Activated CD4-positive, alpha-beta memory T cell treated with anti-CD3 and anti-CD28 coated beads for 36 hours (primary cell): ENCODE measurements at places on chromosomes 4 and X. TPM values are rescaled to one million over a fixed set of nuclear protein-coding genes. Genes with fewer than 3 reads are reported as not detected.

DMP1 gene
- not detected for total RNA-seq

PNMA5 gene
- 0.10 TPM for total RNA-seq

CSAG2 gene
- total RNA-seq, result 0.88 TPM

CD40LG gene
- 155 TPM for total RNA-seq

MAGEA2B gene
- not detected for total RNA-seq

PAGE1 gene
- not detected for total RNA-seq

MSX1 gene
- not detected for total RNA-seq

MTMR8 gene
- total RNA-seq, result 5.8 TPM

DUX4 gene
- total RNA-seq, result not detected

SSX2B gene
- total RNA-seq, result not detected

RHOXF1 gene
- total RNA-seq, result not detected

SPANXA1 gene
- total RNA-seq, result not detected

HTN3 gene
- total RNA-seq, result not detected

ZNF41 gene
- 8.7 TPM for total RNA-seq

XAGE1B gene
- not detected for total RNA-seq

SPANXD gene
- not detected for total RNA-seq

CDX4 gene
- not detected for total RNA-seq

CDS1 gene
- 0.24 TPM for total RNA-seq

PTCHD1 gene
- not detected for total RNA-seq

TMSB15A gene
- 0.70 TPM for total RNA-seq

CCDC110 gene
- total RNA-seq, result 0.26 TPM

TIGD4 gene
- 0.15 TPM for total RNA-seq

SLC9B1 gene
- 2.4 TPM for total RNA-seq

ARX gene
- not detected for total RNA-seq

PGAM4 gene
- total RNA-seq, result 1.9 TPM

FAM156B gene
- 13.0 TPM for total RNA-seq

APLN gene
- total RNA-seq, result 0.36 TPM

FREM3 gene
- total RNA-seq, result not detected

UGT8 gene
- total RNA-seq, result 0.40 TPM

CPE gene
- total RNA-seq, result not detected

SASH3 gene
- 133 TPM for total RNA-seq

ASB9 gene
- total RNA-seq, result 0.43 TPM

EMCN gene
- total RNA-seq, result not detected

CSAG1 gene
- total RNA-seq, result not detected

CITED1 gene
- total RNA-seq, result not detected

MID1 gene
- total RNA-seq, result 0.27 TPM

HDAC8 gene
- 19.7 TPM for total RNA-seq

CTAG1B gene
- total RNA-seq, result not detected

F11 gene
- not detected for total RNA-seq

SLC10A3 gene
- total RNA-seq, result 16.1 TPM

MAGEA10 gene
- total RNA-seq, result not detected

FAM149A gene
- 0.46 TPM for total RNA-seq

C4orf51 gene
- not detected for total RNA-seq

FHDC1 gene
- total RNA-seq, result 0.07 TPM

RPL34 gene
- total RNA-seq, result 1,653 TPM

ITIH6 gene
- total RNA-seq, result not detected

ARHGAP24 gene
- not detected for total RNA-seq

UGT2B7 gene
- total RNA-seq, result not detected

TXK gene
- total RNA-seq, result 16.5 TPM

INTS12 gene
- 22.7 TPM for total RNA-seq

CFAP99 gene
- total RNA-seq, result not detected

TMEM47 gene
- total RNA-seq, result not detected

CCSER1 gene
- 0.19 TPM for total RNA-seq

RNF175 gene
- total RNA-seq, result not detected

KCNE5 gene
- 0.24 TPM for total RNA-seq
